A673 (cell line): ENCODE measurements at places on chromosomes 1 and 21.

- DNase-seq = no peak
Observed at GRCh38 chr1:207203541-207203940, 99.5 kb downstream of the C4BPA start.

DNA sequence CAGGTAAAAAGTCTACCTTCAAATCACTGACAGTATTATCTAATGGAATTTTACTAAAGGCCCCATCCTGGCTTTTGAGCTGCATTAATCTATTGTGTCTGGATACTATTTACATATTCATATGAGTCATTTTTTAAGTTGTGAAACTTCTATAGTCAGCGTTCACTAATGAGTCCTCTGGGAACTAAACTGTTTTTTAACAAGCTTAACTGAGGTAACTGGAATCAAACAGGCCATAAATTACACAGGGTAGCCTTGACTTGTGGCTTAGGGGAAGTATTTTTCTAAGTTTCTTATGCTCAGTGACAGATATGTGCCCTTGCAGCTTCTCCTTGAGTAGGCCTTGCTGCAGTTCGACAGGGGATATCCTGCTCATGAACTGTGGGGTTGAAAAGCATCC is 68.8 kb downstream of the JMJD4 start:
- peak; percentile 51 for DNase-seq

DNA sequence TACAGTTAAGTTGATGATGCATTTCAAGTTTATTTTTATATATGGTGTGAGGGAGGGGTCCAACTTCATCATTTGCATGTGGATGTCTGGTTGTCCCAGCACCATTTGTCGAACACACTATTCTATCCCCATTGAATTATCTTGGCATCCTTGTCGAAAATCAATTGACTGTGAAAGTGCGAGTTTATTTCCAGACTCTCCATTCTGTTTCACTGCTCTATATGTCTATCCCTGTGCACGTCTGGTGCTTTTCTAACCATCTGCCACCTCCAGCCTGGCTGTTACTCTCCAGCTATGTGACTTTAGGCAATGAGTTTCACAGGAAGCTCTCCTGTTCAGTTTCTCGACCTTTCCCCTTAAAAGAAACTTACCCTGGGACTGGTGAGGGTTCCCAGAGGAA is 137.1 kb upstream of the KLHDC7A start:
- no peak for DNase-seq

GRCh38 chr1:10374442-10374860 is 24.4 kb upstream of the PGD start:
- DNase-seq = no peak

GRCh38 chr1:117976381-117976780 is 46.8 kb downstream of the WDR3 start:
- no peak for DNase-seq

GRCh38 chr1:26858891-26859640 is 3.9 kb upstream of the SFN start:
- no peak for DNase-seq

- no peak for DNase-seq
Observed at GRCh38 chr1:233700338-233700737, 86.4 kb downstream of the KCNK1 start.

- DNase-seq = no peak
Observed at GRCh38 chr1:32770741-32771548, 46.2 kb downstream of the YARS1 start.

- no peak for DNase-seq
Observed at GRCh38 chr1:66405061-66405460, 128.9 kb upstream of the SGIP1 start.

DNA sequence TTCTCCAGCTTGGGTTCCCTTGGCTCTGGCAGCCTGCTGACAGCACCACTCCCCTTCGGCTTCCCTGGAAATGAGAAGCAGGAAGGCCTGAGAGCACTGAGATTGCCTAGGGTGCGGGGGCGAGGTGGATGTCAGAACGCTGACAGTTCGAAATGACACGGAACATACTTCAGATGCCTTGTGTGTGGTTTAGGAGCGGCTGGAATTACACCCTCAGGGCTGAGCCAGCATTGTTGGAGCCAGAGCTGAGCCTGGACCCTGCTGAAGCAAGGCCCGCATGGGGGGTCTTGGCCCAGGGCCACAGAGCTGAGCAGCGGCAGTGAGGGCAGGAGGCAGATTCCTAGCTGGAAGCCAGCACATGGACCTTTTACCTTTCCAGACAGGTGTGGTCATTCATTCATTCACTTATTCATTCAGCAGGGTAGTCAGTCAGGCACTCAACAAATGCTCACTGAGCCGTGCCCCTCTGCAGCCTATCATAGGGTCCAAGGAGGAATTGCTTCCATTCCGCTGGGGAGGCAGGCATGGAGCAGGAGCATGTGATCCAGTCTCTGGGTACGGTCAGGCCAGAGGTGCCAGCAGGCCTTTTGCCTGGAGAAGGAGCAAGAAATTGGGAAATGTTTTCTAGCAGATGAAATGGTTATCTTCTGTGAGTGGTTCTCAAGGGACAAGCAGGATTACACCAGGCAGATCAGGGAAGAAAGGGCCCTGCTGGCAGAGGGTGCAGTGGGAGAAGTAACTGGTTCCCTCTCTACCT is 6.6 kb upstream of the FOXE3 start:
- no peak for DNase-seq

GRCh38 chr1:4050998-4051397 is 150.9 kb upstream of the C1orf174 start:
- no peak for DNase-seq

GRCh38 chr1:150151291-150152181 is 1.8 kb downstream of the PLEKHO1 start:
- no peak for DNase-seq

- no peak for DNase-seq
Observed at GRCh38 chr1:62327360-62328055, 8.3 kb upstream of the KANK4 start.

DNA sequence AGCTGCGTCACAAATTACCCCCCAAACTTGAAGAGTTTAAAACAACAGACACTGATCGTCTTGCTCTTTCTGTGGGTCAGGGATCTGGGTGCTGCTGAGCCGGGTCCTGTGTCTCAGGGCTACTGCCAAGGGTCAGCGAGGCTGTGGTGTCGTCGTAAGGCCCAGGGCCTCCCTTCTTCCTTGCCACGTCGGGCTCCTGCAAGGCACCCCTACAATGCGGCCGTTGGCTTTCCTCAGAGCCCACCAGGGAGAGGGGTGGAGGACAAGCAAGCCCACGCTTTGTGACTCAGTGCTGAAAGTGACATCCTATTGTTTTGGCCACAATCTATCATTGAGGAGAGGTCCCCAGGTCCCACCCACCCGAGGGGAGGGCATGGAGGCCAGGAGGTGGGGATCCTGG is 7.7 kb upstream of the FBLIM1 start:
- no peak for DNase-seq

- DNase-seq = no peak
Observed at GRCh38 chr1:86503406-86504136, 34.8 kb downstream of the CLCA1 start.

- DNase-seq = peak; percentile 91
Observed at GRCh38 chr1:204127597-204128242, 24.1 kb downstream of the ETNK2 start.

GRCh38 chr1:50326026-50326425 is 97.2 kb downstream of the DMRTA2 start:
- DNase-seq = no peak

- DNase-seq = peak; percentile 48
Observed at GRCh38 chr21:38352536-38353219, 95.9 kb downstream of the KCNJ15 start.

GRCh38 chr1:211935448-211935970 is 99.8 kb downstream of the INTS7 start:
- DNase-seq = no peak

DNA sequence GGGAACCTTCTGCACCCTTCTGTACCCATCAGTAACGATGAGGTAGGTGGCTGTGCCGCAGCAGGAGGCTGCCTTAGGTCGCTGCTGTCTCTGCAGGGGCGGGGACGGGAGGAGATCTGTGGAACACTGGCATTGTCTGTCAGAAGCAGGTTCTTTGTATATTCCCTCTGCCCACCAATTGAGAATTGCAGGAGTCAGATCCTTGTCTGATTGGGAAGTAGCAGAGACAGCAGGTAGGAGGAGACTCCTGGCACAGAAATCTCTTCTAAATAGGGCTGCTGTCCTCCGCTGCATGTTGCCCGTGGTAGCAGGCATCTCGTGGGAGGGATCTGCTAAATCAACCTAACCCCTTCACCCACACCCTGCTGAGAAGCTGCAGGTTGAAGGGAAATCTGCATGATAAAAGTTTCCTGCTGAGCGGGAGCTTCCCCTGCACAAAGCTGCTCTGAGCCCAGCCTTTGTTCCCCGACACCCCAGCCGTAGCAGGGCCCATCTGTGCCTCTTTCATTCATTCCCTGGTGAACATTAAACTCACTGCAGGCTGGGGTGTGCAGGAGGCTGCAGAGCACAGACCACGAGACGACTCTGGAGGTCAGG is 15.9 kb downstream of the SARS1 start:
- DNase-seq = peak; percentile 88

DNA sequence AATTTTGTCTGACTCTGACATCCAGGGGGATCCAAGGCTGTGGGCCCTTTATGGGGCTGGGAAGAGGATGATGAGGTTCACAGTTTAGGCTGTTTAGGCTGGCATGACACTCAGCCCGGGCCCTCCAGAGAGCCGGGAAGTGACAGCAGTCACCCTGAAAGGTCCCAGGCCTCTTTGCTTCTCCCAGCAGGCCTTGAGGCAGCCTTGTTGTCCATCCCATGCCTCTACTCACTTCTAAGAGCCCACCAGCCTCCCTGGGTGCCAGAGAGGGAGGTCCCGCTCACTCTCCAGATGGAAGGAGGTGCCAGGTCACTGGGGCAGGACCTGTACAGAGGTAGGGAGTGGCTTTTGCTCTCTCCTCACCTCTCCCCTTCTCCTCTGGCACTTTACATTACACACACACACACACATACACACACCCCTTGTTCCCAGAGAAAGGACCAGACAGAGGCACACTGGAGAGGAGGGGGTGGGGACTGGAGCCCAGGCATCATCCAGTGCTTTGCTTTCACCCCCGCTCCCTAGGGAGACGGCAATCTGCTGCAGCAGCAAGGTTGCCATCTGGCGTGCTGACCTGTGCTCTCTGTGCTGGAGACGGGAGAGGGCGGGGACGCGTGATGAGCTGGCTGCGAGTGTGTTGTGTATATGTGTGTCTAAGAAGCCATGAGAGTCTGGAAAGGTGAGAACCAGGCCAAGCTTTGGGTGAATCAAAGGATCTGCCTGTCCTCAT is 4.6 kb downstream of the KLHDC8A start:
- no peak for DNase-seq

DNA sequence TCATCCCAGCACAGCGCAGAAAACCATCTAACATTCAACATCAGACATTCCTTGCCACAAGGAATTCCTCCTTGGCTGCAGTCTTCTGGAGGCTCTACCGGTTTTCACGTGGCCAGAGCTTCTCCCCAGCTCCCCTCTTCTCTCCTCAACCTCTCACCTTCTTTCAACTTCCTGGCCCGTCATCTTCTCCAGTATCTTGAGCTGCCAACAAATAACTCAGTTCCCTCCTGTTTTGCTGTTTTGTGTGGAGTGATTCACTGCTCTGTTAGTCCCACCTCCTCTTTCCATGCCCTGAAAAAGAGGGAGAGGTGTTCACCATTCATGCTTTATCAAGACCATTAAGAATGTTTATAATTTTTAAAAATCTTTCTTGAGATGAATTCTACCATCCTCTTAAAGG is 32.6 kb downstream of the PIGM start:
- DNase-seq = no peak

DNA sequence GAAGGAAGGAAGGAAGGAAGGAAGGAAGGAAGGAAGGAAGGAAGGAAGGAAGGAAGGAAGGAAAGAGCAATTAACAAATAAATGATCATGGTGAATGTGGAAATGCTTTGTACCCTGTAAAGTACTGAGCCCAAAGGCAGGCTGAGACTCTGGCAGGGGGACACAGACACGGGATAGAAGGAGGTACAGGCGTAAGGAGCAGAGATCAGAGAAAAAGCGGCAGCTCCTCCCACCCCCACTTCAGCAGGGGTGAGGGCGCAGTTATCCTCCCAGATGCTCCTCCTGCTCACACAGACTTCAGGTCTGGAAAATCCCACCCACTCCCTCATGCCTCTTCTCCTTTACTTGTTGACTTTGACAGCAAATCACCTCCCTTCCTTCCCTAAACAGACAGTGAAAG is 464.5 kb downstream of the MATN1 start:
- peak; percentile 99 for DNase-seq

- no peak for DNase-seq
Observed at GRCh38 chr1:117286145-117286544, 75.4 kb upstream of the VTCN1 start.

DNA sequence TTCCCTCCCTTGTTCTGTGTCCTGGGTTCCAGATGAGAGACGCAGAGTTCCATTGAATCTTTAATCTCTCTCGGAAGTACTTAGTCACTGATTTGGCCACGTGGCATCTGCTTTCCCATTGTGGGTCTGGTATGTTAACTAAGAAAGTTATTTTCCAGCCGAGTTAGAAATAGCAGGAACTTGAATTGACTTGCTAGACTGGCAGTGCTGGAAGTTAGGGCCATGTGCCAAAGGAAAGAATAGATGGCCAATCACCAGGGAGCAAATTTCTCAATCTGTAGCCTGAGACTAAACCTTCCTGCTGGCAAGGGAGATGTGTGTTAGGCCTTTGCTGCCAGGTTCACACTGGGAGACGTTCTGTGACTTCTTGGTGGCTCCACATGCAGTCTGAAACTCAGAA is 24.2 kb upstream of the SLFNL1 start:
- DNase-seq = peak; percentile 87

DNA sequence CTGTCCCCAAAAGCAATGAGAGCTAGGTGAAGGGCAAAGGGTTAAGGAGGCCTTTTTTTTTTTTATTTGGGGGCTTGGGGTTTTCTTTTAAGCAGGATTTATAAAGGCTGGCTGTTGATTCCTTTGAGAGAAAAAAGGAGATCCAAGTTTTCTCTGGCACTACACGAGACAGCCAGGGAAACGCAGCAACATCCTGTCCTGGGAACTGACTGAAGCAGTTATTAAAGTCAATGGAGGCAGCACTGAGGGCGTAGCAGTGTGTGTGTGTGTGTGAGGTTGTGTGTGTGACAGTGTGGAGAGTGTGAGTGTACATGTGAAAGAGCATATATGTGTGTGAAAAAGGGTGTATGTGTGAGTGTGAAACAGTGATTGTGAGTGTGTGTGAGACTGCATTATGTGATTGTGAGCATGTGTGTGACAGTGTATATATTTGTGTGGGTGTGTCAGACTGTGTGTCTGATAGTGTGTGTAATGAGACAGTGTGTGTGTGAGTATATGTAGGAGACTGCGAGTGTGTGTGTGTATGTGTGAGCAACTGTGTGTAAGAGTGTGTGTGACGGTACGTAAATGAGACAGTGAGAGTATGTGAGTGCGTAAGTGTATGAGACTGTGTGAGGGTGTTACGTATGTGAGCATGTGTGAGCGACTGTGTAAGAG is 65.9 kb upstream of the TIAM1 start:
- DNase-seq = no peak
